Left colon (tissue), 2 donors: ENCODE measurements at places on chromosomes 5 and 9. TPM values are rescaled to one million over a fixed set of nuclear protein-coding genes. Genes with fewer than 3 reads are reported as not detected.

The BTNL9 gene
- 4.9 TPM for total RNA-seq

The CHSY3 gene
- total RNA-seq = 0.52 TPM

DNA sequence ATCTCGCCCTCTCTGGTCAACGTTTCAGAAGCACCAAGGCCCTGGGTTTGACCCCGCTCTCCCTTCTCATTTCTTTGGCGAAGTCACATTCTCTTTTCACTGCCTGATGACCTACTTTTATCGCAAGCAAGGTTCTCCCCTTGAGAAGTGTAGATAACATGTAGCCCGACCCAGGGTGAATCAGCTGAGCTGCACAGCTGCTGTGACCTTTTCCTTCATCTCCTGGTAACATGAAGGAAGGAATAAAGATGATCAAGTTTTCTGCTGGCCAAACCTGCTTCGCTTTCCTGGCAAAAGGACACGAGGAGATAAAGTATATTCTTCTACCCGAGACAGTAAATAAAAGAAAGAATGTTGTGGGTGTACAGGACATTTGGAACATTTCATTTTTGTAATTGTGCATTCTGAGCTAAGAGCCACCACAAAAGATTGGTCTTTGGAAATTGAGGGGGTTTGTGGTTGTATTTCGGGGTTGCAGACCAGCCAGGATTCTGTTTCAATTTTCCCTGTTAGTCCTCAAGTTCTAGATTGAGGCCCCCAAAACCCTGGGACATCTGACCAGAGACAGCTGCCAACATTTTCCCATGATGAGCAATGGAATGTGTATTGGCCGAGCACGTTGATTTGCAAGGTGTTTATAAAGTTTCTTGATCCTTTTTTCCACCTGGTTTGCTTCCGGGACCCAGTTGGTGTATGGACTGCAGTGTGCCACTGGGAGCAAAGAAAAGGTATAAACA is 155.1 kb upstream of the ZNF462 start:
- DNase-seq = no peak

DNA sequence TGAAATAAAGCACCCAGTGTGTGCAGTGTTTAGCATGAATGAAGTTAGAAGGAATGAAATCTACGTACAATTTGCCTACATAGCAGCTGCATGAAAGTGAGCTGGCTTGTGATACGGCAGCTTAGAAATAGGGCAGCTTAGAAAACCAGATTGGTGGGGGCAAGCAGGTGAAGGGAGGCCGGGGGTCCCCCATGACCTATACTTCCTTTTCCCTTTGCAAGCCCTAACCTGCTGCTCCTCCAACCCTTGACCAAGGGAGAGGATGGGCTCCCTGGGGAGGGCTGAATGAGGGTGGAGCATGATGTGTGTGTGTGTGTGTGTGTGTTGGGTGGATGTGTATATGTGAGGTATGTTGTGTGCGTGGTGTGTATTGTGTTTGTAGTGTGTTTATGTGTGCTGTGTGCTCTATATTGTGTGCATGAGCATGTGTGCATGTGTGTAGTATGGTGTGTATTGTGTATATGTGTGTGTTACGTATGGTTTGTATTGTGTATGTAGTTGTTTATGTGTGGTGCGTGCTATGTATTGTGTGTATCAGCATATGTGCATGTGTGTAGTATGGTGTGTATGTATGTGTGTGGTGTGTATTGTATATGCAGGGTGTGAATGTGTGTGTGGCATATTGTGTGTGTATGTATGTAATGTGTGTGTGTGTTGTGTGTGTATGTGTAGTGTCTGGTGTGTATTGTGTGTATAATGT is 72.1 kb downstream of the TENT4A start:
- no peak for DNase-seq

DNA sequence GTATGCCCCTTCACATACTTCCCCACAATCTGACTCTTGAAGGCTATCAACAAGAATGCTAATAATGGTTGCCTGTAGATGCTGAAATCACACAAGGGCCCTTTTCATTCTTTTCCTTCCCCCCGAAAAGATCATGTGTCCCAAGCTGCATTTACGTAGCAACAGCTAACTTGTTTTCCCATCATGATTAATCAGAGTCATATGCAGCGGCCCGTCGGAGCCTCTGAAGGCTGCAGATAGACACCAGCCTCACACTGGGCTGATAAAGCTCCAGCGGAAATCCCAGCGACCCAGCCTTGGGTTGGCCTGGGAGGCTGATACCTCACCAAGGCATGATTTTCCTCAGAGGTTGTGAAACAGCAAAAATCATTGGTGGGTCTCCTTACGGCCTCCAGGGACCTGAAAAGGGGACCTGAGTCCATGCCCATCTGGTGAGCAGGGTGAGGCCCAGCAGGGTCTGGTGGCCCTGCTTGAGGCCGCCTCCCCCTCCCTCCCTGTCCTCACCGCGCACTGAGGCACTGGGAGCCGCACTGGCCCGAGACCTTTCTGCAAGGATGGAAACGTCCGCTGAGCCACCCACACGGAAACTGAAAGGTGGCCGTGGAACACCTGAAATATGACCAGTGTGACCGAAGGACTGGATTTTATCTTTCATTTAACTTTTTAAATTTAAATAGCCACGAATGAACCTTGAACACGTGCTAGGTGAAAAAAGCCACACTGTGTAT is 114.2 kb upstream of the PHYKPL start:
- DNase-seq = no peak
